Breast epithelium (tissue), 4 donors: ENCODE measurements at places on chromosomes 2 and 18.
A peak's percentile ranks its signal among the peaks of the same experiment; 100 is the strongest.

DNA sequence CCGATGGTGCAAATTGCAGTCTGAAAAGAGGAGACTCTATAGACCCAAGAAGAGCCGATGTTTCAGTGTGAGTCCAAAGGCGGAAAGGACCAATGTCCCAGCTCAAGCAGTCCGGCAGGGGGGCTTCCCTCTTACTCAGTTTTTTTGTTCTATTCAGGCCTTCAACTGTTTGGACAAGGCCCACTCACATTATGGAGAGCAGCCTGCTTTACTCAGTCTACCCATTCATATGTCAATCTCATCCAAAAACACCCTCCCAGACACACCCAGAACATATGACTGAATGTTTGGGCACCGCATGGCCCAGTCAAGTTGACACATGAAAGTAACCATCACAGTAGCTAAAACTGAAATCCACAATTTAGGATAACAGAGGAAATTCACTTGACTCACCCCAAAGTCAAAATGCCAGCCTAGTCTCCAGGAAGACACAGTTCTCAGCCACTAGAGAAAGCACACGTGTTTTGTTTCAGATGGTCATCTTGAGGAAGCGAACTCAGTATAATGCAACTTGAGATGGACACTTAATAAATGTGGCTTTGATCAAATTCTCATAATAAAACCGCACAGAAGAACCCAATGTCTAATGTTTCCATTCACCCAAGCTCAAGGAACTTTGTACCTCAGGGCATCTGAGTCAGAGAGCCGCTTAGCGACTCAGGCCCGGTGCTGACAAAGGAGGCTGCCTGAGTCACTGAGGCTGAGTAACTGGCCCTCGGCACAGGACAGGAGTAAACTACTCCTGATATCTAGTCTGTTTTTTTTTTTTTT is 2.4 kb downstream of the FHL2 start:
- DNase-seq = peak; percentile 79

- DNase-seq = no peak
These were observed 181.1 kb upstream of the RBBP8 start for GRCh38 chr18:22752014-22752413.

- DNase-seq = no peak
These were observed 190.4 kb downstream of the KIAA1328 start for GRCh38 chr18:37019157-37019827.

DNA sequence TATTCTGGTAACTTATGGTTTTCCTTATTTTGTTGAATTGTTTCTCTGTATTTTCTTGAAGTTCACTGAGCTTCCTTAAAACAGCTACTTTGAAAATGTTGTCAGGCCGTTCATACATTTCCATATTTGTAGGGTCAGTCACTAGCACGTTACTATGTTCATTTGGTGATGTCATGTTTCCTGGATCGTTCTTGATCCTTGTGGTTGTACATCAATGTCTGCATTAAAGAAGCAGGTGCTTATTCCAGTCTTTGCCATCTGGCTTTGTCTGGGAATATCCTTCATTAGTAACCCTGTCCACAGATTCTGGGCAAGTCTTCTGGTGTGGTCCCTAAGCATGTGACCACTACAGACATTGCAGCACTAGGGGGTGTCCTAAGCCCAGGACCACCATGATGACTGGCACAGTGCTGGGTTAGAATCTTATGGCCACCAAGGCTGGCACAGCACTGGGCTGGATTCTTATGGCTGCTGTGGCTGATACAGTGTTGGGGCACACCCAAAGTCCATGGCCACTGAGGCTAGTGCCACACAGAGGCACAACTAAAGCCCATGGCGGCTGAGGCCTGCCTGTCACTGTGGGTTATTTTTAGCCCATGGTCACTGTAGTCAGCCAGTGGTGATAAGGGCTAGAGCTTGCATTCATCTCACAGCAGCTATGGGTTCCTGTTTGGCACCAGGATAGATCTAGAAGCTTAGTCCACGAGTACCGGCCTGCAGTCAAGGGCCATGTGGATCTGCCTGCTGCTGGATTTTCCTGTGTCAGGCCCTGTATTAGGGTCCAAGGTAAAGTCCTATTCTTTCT is 13.2 kb downstream of the VWA3B start:
- DNase-seq = no peak

- DNase-seq = no peak
These were observed 25.5 kb downstream of the PLEK start for GRCh38 chr2:68390586-68390985.

DNA sequence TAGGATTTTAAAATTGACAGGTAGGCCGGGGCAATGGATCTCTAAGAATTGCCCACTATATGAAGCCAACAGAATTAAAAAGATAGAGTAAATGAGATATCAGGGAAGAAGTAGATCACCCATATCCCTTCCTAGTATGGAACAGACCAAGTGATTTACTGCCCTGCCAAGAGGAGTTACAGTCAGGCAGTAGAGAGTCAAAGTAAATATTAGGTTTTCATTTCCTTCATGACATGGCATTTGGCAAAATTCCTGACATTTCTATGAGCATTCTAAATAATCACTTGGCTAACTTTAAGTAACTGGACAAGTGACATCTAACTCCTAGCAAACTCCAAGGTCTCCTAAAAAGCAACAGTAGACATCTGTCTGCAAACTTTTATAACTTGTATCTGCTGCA is 33.5 kb downstream of the GALNT5 start:
- DNase-seq = no peak

- DNase-seq = no peak
These were observed 265.8 kb upstream of the MEIS1 start for GRCh38 chr2:66169076-66169475.

GRCh38 chr18:28439870-28440269 is 262.9 kb upstream of the CDH2 start:
- no peak for DNase-seq

DNA sequence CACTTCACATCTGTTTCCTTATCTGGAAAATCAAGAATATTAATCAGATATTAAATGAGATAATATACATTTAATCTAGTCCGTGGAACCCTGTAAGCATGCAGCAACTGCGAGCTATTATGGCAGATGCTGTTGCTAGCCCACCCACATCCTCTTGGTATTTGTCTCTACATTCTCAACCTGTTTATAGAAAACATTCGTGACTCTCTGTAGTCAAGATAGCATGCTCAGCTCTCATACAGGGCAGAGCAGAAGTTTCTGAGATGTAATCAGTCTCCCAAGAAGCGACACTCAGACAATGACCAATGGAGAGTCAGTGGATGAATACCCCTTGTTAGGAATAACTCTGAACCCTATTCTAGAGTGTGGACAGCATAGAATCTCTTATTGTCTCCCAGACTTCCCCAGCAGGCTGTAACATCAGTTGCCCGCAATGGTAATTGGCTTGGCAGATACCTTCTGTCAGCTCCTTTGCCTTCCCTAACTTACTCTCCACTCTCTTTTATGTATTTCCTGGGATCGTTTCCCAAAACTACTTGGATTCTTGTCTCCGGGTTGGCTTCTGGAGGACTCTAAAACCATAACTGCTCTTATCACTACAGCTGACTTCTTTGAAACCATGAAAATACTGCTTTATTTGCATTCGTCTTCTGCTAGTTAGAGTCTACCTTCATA is 400.7 kb upstream of the TNP1 start:
- DNase-seq = no peak

- DNase-seq = no peak
These were observed 172.2 kb upstream of the RASGRP3 start for GRCh38 chr2:33304032-33304864.

DNA sequence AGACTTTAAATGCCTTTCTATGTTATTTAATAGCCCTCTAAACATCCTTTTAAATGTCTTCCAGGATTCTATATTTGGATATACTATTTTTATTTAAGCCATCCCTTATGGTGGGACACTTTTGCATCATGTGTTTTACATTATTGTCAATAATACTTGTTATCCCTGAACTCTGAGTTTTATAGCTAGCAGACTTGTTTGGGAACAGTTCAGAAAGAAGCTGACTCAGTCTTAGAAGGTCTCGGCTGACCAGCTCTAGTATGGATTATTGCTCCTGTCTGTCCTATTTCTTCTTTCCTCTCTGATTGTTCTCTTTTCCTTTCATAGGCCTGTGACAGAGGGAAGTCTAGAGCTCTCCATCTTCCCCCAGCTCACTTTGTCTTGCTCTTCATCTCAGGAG is 77.3 kb upstream of the CXCR4 start:
- no peak for DNase-seq

GRCh38 chr2:32523686-32524085 is 104.2 kb upstream of the TTC27 start:
- no peak for DNase-seq

- no peak for DNase-seq
These were observed 301.1 kb upstream of the TANK start for GRCh38 chr2:160859096-160859495.

DNA sequence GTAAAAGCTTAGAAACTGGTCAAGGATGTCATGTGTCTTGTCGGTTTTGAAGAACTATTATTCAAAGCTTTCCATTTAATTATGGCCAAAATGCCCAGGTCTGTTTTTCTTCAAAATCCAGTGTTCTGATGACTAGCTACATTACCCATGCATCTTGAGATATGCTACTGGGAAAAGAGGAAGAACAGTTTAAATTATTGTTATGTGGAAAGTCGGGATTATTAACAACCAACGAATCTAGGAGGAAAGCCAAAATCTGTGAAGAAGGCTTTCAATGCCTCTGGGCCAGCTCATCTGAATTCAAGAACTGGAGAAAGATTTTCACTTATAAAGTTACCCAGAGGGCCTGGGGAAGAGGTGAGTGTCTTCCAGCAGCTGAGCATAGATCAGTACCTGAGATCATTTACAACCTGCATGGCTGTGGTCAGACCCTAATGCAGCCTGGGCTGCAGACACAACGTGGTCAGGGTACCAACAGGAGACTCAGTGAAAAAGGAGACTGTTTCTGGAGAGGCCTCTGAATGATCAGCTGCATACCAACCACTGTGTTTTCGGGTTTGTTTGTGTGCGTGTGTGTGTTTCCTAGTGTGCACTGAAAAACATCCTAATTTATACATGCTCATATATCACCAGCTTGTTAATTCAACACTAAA is 308.5 kb downstream of the NRXN1 start:
- DNase-seq = no peak

- no peak for DNase-seq
These were observed 281.1 kb downstream of the SLC4A3 start for GRCh38 chr2:219908538-219908937.

DNA sequence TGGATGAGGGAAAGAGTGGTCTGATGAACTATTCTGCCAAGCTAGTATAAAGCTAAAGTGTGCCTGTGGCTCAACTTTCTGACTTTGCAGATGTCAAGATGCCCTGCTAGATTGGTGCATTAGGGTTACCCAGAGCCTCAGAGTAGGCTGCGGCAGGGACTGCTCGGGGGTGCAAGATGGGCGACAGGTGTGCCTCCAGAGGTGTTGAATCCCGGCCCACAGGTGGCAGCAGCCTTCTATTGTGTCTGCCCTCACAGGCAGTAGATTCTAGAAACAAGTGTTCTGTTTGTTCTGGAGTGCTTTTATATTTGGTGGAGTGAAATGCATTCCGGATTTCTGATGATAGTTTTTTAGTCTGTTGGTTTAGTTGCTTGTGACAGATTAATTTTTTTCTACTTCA is 131.6 kb upstream of the IL1R2 start:
- DNase-seq = no peak

GRCh38 chr2:58594175-58594574 is 353.1 kb upstream of the FANCL start:
- DNase-seq = no peak
